MG63 (cell line): ENCODE measurements at places on chromosomes 2 and 18. TPM values are rescaled to one million over a fixed set of nuclear protein-coding genes. Genes with fewer than 3 reads are reported as not detected.

SP5 gene
- 0.20 and 0.39 TPM in 2 replicates for total RNA-seq

POTEC gene
- not detected in 2 replicates for total RNA-seq

SAG gene
- total RNA-seq = not detected in 2 replicates

ALK gene
- total RNA-seq = not detected in 2 replicates

SH3BP4 gene
- 34.2 and 39.5 TPM in 2 replicates for total RNA-seq

SLC9A2 gene
- total RNA-seq = not detected in 2 replicates

SRD5A2 gene
- not detected in 2 replicates for total RNA-seq
